Endodermal cell (in vitro differentiated cells): ENCODE measurements at places on chromosomes 7 and 10. TPM values are rescaled to one million over a fixed set of nuclear protein-coding genes. Genes with fewer than 3 reads are reported as not detected.
A peak's percentile ranks its signal among the peaks of the same experiment; 100 is the strongest.

TDRD1 gene
- total RNA-seq, result 0.09 and 0.23 TPM in 2 replicates

MUC12 gene
- total RNA-seq, result 2.9 and 4.5 TPM in 2 replicates

ANXA8L1 gene
- not detected in 2 replicates for total RNA-seq

WEE2 gene
- total RNA-seq, result not detected in 3 replicates

GRCh38 chr7:102284399-102284798 lies 2.3 kb upstream of the SH2B2 start:
- no peak for DNase-seq
- no peaks in the 10 kb centered on the region for H3K36me3 ChIP-seq
- H3K27me3 ChIP-seq, result peaks cover 5% of the 10 kb centered on the region

- H3K27me3 ChIP-seq, result no peaks in the 10 kb centered on the region
- no peaks in the 10 kb centered on the region for H3K36me3 ChIP-seq
- H3K4me3 ChIP-seq, result peak overlapping the region; percentile 2
- DNase-seq, result no peak
- no peak overlapping the region for H3K27ac ChIP-seq
These were observed 27.1 kb downstream of the CREM start for GRCh38 chr10:35153716-35154115.

- DNase-seq, result no peak
- no peak overlapping the region for H3K4me3 ChIP-seq
- H3K36me3 ChIP-seq, result peaks cover 3% of the 10 kb centered on the region
- H3K27ac ChIP-seq, result no peak overlapping the region
These were observed 123.6 kb downstream of the PON1 start for GRCh38 chr7:95200741-95201140.

- no peaks in the 10 kb centered on the region for H3K36me3 ChIP-seq
- no peak for DNase-seq
- H3K27ac ChIP-seq, result no peak overlapping the region
- H3K4me1 ChIP-seq, result no peaks in the 10 kb centered on the region
These were observed 73.5 kb downstream of the CYTH3 start for GRCh38 chr7:6198689-6199595.

- no peaks in the 10 kb centered on the region for H3K27me3 ChIP-seq
- H3K4me3 ChIP-seq, result no peak overlapping the region
- H3K27ac ChIP-seq, result no peak overlapping the region
- DNase-seq, result no peak
These were observed 29.0 kb downstream of the UPP1 start for GRCh38 chr7:48118041-48118440.

GRCh38 chr7:50723173-50723572 lies 59.5 kb downstream of the GRB10 start:
- H3K27ac ChIP-seq, result no peak overlapping the region
- no peak overlapping the region for H3K4me3 ChIP-seq
- H3K4me1 ChIP-seq, result peaks cover 7% of the 10 kb centered on the region
- DNase-seq, result no peak
- no peaks in the 10 kb centered on the region for H3K27me3 ChIP-seq
- H3K36me3 ChIP-seq, result peaks cover 53% of the 10 kb centered on the region

DNA sequence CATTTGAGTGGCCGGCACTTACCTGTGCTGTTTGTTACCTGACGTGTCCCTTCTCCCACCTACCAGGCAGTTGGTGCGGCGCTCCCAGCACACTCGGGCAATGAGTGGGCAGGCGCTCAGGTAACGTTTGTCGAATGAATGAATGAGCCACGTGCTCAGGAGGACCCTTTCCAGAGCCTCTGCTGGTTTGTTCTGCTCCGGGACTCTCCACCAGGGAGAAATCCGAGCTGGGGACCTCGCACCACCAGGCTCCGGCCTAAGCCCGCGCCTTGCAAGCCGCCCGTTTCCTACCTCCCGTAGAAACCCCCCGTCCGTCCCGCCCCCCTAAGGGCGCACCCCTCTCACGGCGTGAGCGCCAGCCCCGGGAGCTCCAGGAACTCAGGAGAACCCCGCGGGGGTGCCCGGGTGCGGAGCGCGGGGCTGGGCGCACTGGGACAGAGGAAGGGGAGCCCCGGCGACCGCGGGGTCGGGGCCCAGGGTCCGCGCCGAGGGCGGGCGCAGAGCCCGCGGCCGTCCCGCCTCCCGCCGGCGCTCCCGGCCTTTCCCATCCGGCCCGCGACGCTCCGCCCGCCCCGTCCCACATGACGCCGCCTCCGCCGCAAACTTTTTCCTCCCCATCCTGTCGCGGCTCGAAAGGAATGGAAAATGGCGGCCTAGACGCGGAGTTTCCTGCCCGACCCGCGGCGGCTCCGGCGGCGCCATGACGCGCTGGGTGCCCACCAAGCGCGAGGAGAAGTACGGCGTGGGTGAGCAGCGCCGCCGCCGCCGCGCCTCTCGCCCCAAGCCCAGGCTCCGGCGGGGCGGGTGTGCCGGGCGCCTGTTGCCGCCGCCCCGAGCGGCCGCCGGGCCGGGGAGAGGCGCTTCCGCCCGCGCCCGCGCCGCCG lies at the start of gene DOCK1:
Gene DOCK1, plus strand, starts transcription at position 611 of the 884 bp plus-strand sequence. Its CDS starts 90 bp downstream, at position 701.
- H3K4me3 ChIP-seq, result peak within 1 kb of the TSS; percentile 84
- peaks cover 17% of the 10 kb centered on the region for H3K36me3 ChIP-seq
- peak within 1 kb of the TSS; percentile 38 for H3K27ac ChIP-seq

- H3K4me1 ChIP-seq, result peaks cover 37% of the 10 kb centered on the region
- no peaks in the 10 kb centered on the region for H3K27me3 ChIP-seq
- H3K36me3 ChIP-seq, result no peaks in the 10 kb centered on the region
- peak; percentile 42 for DNase-seq
These were observed 11.1 kb upstream of the ZMIZ1 start for GRCh38 chr10:79057481-79058275.

- H3K4me3 ChIP-seq, result no peak overlapping the region
- no peaks in the 10 kb centered on the region for H3K36me3 ChIP-seq
- H3K27ac ChIP-seq, result no peak overlapping the region
- peak; percentile 81 for DNase-seq
- no peaks in the 10 kb centered on the region for H3K27me3 ChIP-seq
- H3K4me1 ChIP-seq, result no peaks in the 10 kb centered on the region
These were observed 214.5 kb upstream of the CNTNAP2 start for GRCh38 chr7:145902123-145902522.

DNA sequence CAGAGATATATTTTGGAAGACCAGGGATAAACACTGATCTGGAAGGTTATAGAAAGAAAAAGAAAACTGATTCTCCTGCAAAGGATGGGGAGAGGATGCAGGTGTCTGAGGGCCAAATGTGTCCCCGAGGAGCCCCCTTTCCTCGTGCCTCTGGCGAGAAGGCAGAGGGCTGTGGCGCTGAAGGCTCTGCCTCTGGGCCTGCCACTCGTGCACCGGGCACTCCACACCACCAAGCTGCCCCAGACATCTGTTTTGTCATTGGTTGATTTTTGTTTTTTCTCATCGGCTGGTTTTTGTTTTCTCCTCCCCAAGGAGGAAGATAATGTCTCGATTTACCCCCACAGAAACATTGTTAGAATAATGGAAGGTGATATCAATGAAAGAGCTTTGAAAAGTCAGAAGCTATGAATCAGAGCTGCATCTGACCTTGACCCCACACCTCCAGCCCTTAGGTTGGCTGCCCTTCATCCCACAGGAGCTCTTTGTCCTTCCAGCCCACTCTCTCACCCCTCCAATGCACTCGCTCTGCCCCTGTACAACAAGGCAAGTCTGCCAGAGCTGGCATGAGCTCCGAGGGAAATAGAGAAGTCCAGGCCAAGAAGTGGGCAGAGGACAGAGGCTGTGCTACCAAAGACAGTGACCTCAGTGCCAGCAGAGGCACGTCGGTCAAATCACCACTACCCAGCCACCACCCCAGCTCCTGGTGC lies 124.8 kb downstream of the TCERG1L start:
- H3K4me3 ChIP-seq, result no peak overlapping the region
- H3K27ac ChIP-seq, result no peak overlapping the region
- H3K4me1 ChIP-seq, result no peaks in the 10 kb centered on the region
- no peak for DNase-seq

DNA sequence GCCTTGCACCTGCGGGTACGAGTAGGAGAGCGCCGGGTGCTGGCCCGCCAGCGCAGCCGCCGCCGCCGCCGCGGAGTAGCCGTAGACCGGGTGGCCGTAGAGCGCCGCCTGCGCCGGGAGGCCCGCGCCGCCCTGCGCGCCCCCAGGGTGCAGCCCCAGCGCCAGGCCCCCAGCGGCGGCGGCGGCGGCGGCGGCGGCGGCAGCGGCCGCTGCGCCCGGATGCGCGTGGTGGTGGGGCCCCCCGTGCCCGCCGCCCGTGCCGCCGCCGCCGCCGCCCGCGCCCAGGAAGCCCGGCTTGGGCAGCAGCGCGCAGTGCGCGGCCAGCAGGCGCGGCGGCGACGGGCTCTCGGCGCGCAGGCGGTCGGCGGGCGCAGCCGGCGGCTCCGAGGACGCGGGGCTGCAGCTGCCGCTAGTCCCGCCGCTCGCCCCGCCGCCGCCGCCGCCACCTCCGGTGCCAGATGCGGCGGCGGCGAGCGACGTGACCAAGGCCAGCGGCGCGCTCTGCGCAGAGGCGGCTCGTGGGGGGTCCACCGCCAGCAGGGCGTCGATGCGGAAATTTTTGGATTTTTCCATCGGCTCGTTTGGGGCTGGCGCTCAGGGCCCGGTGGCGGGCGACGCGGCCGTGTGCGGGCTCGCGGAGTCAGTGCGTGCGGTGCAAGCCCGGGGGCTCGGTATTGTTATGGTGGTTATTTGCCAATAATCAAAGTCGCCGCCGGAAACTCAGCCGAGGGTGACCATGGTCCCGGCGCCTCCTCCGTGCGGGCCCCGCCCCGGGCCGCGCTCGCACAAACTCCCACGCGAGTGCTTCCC lies 480 bp downstream of the MNX1 start:
- peak overlapping the region; percentile 87 for H3K4me3 ChIP-seq
- peaks cover 24% of the 10 kb centered on the region for H3K4me1 ChIP-seq
- no peak overlapping the region for H3K27ac ChIP-seq
- peaks cover 88% of the 10 kb centered on the region for H3K27me3 ChIP-seq
- no peaks in the 10 kb centered on the region for H3K36me3 ChIP-seq

DNA sequence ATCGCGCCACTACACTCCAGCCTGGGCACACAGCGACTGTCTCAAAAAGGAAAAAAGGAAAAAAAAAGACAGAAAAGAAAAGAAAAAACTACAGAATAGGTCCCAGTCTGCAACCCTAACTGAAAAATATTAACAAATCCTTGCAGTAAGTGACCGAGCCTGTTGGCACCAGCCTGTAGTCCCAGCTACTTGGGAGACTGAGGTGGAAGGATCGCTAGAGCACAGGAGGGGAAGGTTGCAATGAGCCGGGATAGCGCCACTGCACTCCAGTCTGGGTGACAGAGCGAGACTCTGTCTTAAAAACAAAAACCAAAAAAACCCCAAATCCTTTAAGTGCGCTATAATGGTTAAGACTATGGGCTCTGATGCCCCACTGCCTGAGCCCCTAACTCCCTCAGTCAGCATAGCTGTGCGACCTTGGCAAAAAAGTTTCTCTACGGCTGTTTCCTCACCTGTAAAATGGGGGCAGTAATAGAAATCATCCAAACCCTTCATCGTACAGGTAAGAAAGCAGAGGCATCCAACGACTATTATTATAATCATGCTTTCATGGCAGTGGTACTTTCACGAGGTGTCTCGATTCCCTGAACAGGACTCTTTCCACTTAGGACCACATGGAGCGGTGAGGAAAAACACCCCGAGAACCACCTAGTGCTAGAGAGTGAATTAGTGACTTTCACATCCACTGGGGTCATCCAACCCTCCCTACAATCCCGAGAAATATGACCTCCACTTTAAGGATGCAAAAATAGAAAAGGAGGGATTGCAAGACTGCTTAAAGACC lies 755 bp downstream of the TOMM7 start:
- peaks cover 5% of the 10 kb centered on the region for H3K4me1 ChIP-seq
- peak overlapping the region; percentile 100 for H3K4me3 ChIP-seq
- peak; percentile 65 for DNase-seq
- H3K27ac ChIP-seq, result no peak overlapping the region

DNA sequence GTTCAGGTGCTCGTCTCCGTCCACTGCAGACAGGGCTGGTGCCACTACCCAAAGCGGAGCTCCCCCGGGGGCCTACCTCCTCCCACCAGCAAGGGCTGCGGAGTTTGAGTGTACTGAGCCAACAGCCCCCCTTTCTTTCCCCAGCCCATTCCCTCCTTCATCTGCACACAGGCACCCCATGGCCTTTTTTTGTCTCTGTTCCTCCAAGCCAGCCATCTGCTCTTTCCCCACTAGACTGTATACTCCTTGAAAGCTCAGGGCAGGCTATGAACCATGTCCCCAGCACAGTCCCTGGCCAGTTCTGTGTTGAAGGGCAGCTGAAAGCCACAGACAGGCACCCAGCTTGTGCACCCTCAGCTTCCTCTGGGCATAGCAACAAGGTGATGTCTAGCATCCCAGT lies 99.4 kb downstream of the ZMIZ1 start:
- peaks cover 29% of the 10 kb centered on the region for H3K36me3 ChIP-seq
- H3K4me1 ChIP-seq, result no peaks in the 10 kb centered on the region
- H3K4me3 ChIP-seq, result no peak overlapping the region
- peak overlapping the region; percentile 71 for H3K27ac ChIP-seq

DNA sequence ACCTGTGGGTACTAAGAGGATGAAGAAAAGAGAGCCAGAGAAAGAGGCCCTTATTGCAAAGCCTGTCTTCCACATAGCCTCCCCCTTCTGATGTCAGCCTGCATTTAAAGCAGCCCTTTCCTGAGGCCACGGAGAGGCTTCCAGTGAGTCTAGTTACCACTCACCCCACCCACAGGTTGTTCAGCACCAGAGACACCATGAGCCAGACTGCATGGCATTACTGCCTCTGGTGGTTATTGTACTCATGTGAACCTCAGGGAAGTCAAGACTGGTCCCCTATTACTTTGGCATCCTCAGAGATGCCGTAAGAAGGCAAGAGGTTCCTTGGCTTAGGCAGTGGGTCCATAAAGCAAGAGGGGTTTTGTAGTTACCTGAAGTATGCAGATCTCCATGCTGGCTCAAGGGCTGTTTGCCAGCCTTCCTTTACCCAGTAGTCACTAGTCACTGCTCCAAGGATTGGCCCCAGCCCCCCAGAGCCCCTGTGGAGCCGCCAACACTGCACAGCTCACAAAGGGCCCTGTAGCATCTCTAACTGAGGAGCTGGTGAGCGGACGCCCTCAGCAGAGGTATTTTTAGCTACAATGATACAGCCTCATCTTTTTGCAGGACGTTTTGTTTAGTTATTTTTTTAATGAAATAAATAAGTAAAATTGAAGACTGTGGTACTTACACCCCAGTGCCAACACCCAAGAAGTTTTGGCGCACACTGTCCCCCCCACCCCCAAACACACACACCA lies 20.7 kb downstream of the LRRC4 start:
- no peak for DNase-seq
- H3K27me3 ChIP-seq, result no peaks in the 10 kb centered on the region
- H3K4me3 ChIP-seq, result no peak overlapping the region
- H3K4me1 ChIP-seq, result no peaks in the 10 kb centered on the region
- H3K36me3 ChIP-seq, result peaks cover 46% of the 10 kb centered on the region

- H3K27me3 ChIP-seq, result no peaks in the 10 kb centered on the region
- H3K36me3 ChIP-seq, result no peaks in the 10 kb centered on the region
- H3K4me3 ChIP-seq, result no peak overlapping the region
These were observed 48.1 kb downstream of the DRGX start for GRCh38 chr10:49347827-49348226.

- peaks cover 47% of the 10 kb centered on the region for H3K27me3 ChIP-seq
- H3K4me1 ChIP-seq, result no peaks in the 10 kb centered on the region
- no peak for DNase-seq
These were observed 2.4 kb downstream of the AMPH start for GRCh38 chr7:38628630-38629385.

- H3K27me3 ChIP-seq, result no peaks in the 10 kb centered on the region
- no peaks in the 10 kb centered on the region for H3K36me3 ChIP-seq
- H3K4me3 ChIP-seq, result no peak overlapping the region
- no peak overlapping the region for H3K27ac ChIP-seq
These were observed 95.7 kb downstream of the DGKB start for GRCh38 chr7:14806891-14807290.
